ENCODE measurements at places on chromosomes 5 and 9. TPM values are rescaled to one million over a fixed set of nuclear protein-coding genes. Genes with fewer than 3 reads are reported as not detected.

The HTR1A gene
- total RNA-seq = not detected

The DBH gene
- not detected for total RNA-seq

The ANKRD31 gene
- total RNA-seq = under 0.01 TPM

The PCDHB7 gene
- under 0.01 TPM for total RNA-seq

The ABO gene
- total RNA-seq = not detected

The CCL27 gene
- not detected for total RNA-seq

The CCL21 gene
- not detected for total RNA-seq

The NMUR2 gene
- under 0.01 TPM for total RNA-seq

The EIF4EBP3 gene
- 1.3 TPM for total RNA-seq

The TAS2R1 gene
- not detected for total RNA-seq

The ADAMTS12 gene
- total RNA-seq = 135 TPM

The SLC6A3 gene
- not detected for total RNA-seq

The GMCL2 gene
- not detected for total RNA-seq

The TNFSF15 gene
- total RNA-seq = 17.5 TPM
